ENCODE measurements at places on chromosomes 7 and 10. TPM values are rescaled to one million over a fixed set of nuclear protein-coding genes. Genes with fewer than 3 reads are reported as not detected.

The OR2A42 gene
- polyA plus RNA-seq, result not detected

The HOXA2 gene
- polyA plus RNA-seq, result not detected

The ACSL5 gene
- 83.8 TPM for polyA plus RNA-seq

The PTEN gene
- 36.9 TPM for polyA plus RNA-seq

The BTBD16 gene
- polyA plus RNA-seq, result not detected

GRCh38 chr7:94133460-94133859, 129.3 kb upstream of the BET1 start:
- no peaks in the 10 kb centered on the region for H3K36me3 ChIP-seq
- H3K4me3 ChIP-seq, result no peak overlapping the region
- H3K27ac ChIP-seq, result no peak overlapping the region
- H3K4me1 ChIP-seq, result no peaks in the 10 kb centered on the region

- no peaks in the 10 kb centered on the region for H3K4me1 ChIP-seq
- H3K4me3 ChIP-seq, result no peak overlapping the region
- H3K27ac ChIP-seq, result no peak overlapping the region
- H3K36me3 ChIP-seq, result no peaks in the 10 kb centered on the region
- no peak for DNase-seq
Observed at GRCh38 chr7:16839646-16840045, 34.8 kb upstream of the AGR2 start.

Measured in CD4-positive, alpha-beta memory T cell (primary cell).